ENCODE measurements at places on chromosomes 12 and 14. TPM values are rescaled to one million over a fixed set of nuclear protein-coding genes. Genes with fewer than 3 reads are reported as not detected.

AMN gene
- total RNA-seq = not detected

PTPRQ gene
- 1.5 TPM for total RNA-seq

DNA sequence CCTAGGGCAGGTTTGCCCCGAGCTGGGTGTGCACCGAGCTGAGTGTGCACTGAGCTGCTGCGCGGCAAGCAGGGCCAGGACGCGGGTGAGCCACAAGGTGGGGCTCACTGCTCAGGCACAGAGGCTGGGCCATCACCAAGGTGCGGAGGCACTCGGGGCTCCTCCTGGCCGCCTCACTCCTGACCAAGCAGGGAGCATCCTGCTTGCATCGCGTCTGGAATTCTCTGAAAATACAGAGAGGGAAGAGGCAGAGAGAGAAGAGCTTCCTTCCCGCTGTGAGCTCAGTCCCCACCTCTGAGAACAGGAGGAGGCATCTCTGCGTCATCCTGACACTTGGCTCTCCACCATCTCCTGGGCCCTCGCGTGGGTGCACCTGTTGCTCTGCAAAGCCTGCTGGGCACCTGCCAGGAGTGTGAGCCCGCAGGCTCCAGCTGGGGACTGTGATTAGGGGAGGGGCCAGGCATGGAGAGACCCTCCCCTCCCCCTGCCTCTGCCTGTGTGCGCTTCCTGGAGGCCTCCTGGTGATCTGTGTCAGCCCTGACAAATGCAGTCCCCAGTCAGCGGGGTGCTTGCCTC lies 116.3 kb downstream of the GLT1D1 start:
- no peak for DNase-seq

GRCh38 chr14:39014460-39014859 lies 88.6 kb downstream of the SEC23A start:
- DNase-seq = no peak

- no peak for DNase-seq
Observed at GRCh38 chr14:100306998-100307765, 938 bp upstream of the SLC25A29 start.

DNA sequence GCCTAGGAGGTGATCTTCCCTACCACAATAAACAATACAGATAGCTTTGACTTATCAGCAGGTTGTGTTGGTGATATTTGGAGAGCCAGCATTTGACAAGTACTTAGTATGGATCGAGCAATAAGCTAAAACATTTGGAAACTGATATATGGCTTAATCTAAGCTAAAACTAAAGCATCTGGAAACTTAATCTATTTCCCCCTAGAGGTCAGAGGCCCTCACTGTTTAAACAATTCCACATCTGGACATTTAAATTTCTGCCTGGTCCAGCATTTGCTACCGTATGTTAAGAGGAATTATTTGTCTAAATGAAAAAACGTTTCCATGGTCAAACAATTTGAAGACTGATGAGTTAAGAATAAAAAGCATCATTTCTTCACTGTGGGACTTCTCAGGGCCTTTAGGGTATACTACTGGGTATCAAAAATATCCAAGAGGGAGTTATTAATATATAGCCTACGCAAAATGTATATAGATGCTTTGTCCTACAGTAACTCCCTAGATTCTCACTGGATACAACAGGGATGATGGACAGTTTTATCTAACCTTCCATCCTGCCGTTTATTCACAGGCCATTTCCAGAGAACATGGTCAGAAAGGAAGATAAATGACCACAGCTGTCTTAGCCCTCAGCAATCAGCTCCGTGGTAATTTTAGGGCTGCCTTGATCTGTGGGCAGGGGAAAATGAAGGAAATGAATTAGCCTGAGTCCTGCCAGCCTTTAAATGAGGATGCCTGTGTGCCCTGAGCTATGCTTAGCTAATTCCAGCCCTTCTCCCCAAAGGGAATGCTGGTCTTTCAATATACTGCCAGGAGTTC lies 135.4 kb upstream of the NUDT4 start:
- no peak for DNase-seq

DNA sequence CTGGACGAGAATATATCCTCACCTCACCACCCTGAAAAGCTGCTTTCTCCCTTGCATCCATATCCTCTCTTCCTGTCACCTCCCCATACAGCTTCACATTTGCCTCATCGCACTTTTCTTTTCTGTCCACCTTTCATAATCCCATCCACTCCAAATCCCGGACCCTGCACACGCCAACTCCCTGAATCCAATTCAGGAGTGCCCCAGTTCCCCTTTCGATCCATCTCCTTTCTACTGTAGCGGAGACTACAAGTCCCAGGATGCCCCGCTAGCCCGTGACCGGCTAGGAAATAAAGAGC lies 2.5 kb downstream of the TMEM253 start:
- no peak for DNase-seq

DNA sequence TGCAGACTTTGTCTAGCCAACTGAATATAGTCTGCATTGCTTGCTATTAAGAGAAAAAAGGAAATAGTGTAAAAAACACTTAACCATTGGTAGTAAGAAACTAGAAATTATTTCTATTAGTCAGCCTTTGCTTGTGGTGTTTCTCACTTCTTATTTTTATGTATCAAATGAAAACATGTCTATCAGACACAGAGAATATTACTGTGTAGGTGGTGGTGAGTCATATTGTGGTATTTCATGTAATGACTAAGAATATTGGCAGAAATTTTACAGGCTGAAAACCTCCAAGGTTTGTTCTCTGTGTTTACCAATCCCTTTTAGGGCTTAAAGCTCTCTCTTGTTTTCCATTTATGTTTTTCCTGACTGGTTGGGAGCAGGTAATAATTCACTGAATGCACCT lies 87.2 kb downstream of the DAAM1 start:
- no peak for DNase-seq

- no peak for DNase-seq
Observed at GRCh38 chr12:80862531-80862930, 75.2 kb downstream of the LIN7A start.

- DNase-seq = no peak
Observed at GRCh38 chr14:61602003-61602732, 93.1 kb upstream of the HIF1A start.

DNA sequence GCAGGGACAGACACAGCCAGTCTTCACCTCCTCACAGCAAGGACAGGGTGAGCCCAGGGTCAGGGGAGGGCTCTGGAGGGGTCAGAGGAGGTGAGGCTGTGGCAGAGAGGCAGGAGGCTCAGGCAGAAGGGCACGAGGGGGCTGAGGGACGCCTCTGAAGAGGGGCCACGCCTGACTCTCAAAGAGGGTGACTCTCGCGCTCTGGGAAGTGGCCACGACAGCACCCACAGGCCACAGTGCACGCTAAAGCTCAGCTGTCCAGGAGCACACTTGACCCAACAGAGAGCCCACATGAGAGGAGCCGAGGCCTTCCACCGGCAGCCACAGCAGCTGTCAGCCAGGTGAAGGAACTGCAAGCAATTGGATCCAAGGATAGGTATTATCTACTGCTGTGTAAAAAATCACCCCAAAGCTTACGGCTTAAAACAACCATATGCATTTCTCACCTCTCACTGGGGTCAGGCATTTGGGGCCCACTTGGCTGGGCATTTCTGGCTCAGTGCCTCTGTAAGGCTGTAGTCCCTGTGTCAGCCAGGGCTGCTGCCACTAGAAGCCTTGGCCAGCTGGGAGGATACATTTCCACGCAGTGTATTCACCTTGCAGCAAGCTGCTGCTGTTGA lies 27.8 kb downstream of the SLC6A12 start:
- no peak for DNase-seq
